ENCODE measurements at places on chromosomes 5 and 9. TPM values are rescaled to one million over a fixed set of nuclear protein-coding genes. Genes with fewer than 3 reads are reported as not detected.

Gene INSYN2B
- not detected for total RNA-seq

Gene DUSP1
- 698 TPM for total RNA-seq

Gene SV2C
- 0.42 TPM for total RNA-seq

Gene GCNT4
- 7.8 TPM for total RNA-seq

Gene SHOC1
- not detected for total RNA-seq

Gene FOXD4L5
- total RNA-seq: not detected

Gene EPB41L4B
- 1.4 TPM for total RNA-seq

All from esophagus muscularis mucosa (tissue), 4 donors.